ENCODE measurements at places on chromosomes 7 and 10.

- DNase-seq, result no peak
Observed at GRCh38 chr7:98930921-98931320, 52.6 kb downstream of the TRRAP start.

DNA sequence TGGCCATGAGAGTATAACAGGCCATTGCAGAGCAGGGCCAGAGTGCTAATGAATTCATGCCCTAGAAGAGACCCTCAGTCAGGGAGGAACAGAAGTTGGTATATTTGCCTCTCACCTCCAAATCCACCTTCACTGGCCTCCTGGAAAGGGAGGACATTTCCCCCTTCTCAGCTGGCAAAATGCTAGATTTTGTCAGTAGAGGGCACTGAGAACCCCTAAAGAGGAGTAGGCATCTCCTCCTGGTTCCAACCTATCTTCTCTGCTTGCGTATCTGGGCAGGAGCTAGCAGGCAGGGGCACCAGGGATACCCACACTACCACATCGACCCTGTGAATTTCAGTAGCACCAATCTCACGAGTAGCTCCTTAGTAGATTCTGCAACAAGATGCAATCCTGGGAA is 79.8 kb upstream of the GHITM start:
- no peak for DNase-seq

DNA sequence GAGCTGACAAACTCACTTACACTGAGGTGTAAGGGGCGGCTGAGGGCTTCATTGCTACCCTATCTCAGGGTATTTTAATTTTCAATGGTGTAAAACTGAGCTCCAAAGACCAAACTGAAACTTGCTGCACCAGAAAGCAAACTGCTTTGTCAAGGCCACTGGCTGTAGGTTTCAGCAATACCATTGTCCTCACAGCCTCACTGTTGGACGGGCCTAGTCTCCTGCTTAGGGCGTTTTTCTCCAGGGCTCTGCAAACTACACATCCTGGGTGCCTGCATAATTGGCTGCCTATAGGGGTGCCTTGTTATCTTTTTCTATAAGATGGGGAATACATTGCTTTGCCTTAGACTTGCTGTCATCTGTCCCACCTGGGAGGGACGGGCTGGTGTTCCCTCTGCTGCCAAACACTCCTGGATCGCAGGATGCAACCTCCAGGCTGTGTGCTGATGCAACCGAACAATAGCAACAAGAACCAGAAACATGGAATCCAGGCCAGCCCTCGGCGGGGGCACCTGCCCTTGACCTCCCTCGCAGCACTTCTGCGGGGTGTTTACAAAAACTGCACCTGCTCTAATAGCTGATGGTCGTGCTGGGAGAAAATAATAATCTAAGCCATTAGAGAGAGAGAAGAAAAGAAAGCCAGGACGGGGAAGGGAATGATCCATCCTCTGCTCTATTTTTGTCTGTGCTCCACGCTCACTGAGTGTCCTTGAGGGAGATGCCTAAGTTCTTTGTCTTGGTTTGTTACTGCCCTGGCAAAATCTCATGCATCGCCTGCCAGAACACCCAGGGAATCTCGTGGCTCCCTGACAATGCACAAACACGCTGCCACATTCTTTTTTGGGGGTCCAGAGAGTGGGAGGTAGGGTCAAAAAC is 104.5 kb downstream of the GALNT17 start:
- no peak for DNase-seq

DNA sequence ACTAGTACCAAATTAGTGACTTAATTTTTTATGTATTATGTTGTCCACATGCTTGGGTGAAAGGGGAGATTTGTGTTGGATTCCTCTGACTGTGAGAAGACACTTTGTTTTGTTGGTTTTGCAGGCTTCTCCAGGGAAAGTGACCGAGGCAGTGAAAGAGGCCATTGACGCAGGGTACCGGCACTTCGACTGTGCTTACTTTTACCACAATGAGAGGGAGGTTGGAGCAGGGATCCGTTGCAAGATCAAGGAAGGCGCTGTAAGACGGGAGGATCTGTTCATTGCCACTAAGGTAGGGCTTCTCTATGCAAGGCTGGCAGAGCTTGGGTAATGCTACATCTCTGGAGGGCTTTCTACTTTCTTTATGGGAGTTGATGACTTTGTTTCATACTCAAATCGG is 4.5 kb downstream of the AKR1E2 start:
- DNase-seq, result no peak

DNA sequence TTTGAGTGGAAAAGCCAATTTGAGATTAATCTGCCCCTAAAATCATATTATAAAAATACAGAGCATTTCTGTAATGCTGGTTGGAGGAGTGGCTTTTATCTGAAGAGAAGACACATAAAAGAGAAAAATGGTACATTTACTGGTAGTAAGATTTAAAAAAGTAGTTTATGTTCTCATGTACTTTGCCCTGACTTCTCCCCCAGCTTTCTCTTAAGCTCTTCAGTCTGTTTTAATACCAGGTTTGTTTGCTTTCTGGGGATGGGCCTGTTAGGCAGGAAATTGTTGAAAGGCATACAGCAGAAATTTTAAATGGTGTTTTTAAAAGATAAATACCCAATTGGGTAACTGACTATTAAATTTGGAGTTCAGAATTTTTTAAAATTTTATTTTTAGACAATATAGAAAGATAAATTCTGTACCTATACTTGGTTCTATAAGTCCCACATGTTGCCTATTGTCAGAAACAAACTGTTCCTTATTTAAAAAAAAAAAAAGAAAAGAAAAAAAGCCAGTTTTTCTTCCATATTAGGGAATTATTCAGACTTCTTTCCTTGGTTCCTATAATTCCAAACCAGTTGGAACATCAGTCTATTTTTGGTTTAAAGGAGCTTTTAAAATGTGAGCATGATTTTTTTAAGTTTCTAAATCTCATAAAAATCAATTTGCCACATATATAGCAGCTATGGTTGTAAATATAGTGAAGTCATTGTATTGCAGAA is 136.6 kb downstream of the ARID5B start:
- no peak for DNase-seq

DNA sequence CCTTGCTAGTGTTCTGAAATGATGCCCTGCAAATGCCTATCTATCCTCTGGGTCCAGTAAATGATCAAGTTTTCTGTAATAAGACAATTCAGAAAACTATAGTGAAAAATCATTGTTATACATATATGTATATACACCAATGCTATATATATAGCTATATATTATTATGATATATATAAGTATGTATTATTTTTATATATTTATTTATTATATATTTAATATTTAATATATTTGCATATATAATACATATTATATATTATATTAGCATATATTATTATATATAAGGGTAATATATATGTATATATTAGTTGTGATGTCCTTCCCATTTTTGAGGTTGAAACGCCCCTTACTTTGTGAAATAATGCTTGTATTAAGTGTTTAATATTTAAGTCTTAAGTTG is 181.4 kb upstream of the CACNA2D1 start:
- DNase-seq, result no peak

- DNase-seq, result no peak
Observed at GRCh38 chr7:85995101-85995500, 648.6 kb upstream of the GRM3 start.

DNA sequence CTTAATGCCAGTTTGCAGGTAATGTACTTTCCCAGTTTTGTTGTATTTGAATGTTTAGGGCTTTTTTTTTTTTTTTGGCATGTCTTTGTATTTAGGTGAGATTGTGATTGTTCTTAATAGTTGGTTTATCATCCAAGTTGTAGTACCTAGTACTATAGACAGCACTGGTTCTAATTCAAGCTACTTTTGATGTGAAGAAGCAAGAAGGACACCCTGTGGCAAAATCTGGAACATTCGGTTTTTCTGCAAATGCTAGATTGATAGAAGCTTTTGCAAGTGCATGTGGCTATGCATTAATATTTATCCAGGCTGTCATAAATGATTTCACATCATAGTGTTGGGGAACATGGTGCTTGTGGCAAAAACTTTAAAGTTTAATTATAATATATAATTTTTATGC is 248.9 kb downstream of the FOXP2 start:
- no peak for DNase-seq

- DNase-seq, result no peak
Observed at GRCh38 chr7:67773081-67773480, 776.4 kb downstream of the TYW1 start.

- DNase-seq, result no peak
Observed at GRCh38 chr7:1495564-1496242, 8.5 kb downstream of the INTS1 start.

DNA sequence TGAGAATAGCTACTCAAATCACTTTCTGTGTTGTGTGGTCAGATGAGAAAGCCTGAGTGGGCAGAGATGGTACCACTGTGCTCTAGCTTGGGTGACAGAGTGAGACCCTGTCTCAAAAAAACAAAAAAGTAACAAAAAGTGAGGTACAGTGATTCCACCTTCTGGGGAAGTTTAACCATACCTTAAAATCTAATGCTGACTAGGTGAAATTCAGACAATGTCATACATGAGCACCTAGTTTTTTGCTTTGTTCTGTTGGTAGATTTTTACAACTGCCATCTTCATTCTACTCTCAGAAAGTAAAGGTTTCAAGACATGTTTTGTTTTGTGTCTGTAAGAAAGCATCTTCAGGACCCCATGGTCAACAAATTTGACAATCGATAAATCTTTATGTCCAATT is 144.2 kb downstream of the ARHGAP21 start:
- DNase-seq, result no peak

DNA sequence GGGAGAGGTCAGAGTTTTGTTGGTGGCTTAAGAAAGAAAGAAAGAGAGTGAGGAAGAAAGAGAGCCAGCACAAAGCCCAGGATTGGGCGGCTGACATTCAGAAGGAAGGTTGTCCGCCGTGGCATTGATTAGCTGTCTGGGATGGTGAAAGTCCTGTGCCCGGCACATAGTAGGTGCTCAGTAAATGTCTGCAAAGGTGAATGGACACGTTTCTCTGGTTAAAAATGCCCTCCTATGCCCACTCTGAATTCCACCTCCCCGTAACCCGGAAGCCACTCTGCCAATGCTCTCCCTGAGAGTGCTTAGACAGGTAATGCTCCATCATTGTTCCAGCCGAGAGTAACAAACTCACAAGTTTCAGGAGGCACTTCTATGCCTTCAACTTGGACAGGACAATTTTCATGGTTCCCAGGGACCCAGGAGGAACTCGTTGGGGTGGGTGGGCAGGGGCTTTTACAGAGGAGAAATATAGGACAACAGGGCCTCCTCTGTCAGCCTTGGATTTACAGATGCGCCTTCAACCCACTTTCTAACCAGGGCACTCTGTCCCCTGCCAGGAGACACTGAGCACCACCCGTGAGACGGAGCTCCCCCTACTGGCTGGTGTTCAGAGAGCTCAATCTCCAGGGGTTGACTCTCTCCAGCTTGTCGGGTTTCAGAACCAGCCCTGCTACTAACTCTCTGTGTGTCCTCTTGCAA is 411.5 kb upstream of the ZMIZ1 start:
- DNase-seq, result peak; percentile 39

DNA sequence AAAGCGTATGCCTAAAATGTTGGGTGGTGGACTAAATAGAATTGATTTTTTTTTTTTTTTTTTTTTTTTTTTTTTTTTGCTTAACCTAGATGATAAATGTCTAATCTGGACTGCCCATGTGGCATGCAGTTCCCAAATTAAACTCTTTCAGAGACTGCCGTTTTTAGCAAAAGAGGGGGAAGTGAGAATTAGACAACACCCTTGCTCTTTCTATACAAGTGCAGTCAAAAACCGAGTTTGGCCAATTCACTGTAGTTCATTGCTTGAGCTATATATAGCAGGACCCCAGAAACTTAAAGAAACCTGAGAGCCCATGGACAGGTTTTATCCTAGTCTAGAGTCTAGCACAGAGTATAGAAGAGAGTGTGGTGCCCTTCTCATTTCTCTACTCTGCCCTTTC is 141.9 kb downstream of the GRM3 start:
- no peak for DNase-seq

DNA sequence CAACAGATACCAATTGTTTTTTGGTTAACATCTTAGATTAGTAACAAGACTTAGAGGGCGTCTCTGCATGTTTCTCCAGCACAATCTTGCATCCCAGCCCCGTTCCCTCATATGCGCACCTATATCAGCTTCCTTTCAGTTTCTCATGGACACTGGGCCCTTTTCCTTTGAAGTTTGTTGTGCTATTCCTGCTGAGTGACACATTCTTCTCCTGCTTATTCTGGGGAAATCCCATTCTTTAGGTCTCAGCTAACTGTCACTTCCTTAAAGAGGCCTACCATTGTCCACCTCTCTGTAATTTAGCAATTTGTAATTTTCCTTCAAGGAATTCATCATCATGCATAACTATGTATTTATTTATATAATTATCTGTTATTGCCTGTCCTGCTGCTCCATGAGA is 110.3 kb upstream of the STEAP1B start:
- DNase-seq, result no peak

DNA sequence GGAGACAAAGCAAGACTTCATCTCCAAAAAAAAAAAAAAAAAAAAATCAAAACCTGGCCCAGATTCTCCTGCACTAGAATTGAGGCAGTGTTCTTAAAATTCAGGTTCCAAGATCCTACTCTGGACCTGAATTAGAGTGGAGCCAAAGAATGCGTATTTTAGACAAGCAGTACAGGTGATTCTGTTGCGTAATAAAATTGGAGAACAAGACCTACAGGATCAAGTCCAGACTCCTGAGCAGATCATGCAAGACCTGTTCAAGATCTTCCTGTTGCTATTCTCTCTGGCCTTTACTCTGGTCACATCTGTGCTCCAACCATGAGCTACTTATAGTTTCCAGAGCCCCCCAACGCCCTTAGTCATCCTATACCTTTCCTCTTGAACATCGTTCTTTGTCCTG is 51.5 kb upstream of the RSBN1L start:
- no peak for DNase-seq

DNA sequence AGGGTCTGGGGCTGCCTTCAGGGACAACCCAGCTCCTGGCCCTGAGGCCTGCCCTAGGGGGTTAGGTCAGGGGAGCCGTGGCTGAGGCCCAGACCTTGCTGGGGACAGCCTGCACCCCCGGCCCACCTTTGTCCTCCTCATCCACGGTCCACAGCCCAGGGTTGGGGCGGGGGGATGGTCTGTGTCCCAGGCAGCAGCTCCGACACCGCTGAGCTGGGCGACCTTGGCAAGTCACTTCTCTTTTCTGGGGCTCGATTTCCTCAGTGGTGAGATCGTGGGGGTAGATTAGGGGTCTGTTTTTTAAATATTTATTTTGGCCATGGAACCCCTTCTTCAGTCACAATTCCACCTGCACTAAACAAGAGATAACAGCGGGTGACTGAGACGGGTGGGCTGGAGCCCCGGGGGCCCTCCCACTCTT is 30.9 kb downstream of the DNAJB12 start:
- no peak for DNase-seq

GRCh38 chr7:38453826-38454225 is 177.3 kb downstream of the AMPH start:
- no peak for DNase-seq

DNA sequence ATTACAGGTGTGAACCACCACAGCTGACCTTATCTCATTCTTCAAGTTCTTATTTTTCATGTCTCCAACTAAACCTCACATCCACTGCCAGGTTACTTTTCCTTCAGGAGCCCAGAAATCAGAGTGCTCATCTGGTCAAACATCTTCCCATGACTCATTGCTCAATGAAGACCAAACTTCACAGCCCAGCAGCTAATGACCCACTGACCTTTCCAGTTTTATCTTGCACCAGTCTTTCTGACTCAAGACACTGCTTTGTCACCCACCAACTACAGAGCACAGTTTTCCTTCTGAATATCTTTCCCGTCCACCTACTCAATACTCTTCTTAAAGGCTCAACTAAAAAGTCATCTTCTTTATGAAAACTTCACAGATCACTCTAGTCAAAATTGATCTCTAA is 245.1 kb downstream of the CHCHD3 start:
- no peak for DNase-seq

- no peak for DNase-seq
Observed at GRCh38 chr10:17744341-17744861, 7.6 kb upstream of the TMEM236 start.

- DNase-seq, result no peak
Observed at GRCh38 chr10:15339892-15340291, 31.2 kb downstream of the FAM171A1 start.

Data from activated CD4-positive, CD25-positive, alpha-beta regulatory T cell treated with anti-CD3 and anti-CD28 coated beads, Interleukin-2, amount 50 U/mL, for 16 hours (primary cell).